ENCODE measurements at places on chromosomes 1 and 21.

DNA sequence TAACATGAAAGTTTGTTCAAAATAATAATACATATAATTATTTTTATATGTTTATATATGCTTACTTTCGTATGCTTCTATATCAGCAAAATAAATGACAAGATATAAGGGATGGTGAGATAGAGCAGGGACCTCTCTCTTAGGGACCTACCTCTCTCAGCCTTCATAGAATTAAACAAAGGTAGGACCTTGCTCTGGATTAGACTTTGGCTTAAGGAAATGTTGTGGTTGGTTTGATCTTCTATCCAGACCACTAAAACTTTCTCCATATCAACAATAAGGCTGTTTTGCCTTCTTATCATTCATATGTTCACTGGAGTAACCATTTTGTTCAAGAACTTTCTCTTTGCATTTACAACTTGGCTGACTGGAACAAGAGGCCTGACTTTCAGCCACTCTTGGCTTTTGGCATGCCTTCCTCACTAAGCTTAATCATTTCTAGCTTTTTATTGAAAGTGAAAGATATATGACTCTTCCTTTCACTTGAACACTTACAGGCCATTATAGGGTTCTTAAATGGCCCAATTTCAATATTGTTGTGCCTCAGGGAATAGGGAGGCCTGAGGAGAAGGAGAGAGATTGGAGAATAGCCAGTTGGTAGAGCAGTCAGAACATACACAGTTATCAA is 14.4 kb downstream of the FRRS1 start:
- no peak for DNase-seq

DNA sequence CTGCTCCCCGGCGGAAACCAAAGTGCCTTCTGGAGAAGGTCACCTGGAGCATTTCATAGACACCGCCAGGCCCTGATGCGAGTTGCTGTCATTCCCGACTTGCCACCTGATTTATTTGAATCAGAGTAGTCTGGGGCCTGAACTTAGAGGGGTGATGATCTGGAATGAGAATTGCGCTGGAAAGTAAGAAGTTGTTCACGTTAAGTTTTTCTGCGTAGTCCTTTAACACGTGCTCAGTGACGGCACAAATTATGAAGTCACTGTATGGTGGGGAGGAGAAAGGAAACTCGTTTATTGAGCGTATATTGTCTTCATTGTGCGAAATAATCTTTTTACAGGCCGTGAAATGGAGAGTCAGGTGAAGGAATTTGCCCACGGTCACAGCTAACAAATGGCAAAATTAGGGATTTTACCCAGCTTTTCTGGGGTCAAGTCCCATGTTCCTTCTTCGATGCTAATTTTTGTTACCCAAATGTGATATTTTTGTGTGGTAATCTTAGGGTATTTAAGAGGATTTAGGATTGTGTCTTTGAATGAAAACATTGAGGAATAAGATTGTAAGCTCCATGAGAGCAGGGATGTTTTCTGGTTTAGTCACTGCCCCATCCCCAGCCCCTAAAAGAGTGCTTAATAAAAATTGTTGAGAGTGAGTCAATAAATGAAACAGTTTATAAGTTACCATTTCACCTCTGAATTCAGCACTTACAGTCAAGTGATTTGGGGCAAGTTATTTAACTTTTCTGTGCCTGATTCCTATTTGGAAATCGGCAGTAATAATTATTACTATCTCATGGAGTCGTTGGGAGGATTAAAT is 46.4 kb upstream of the NBL1 start:
- no peak for DNase-seq

DNA sequence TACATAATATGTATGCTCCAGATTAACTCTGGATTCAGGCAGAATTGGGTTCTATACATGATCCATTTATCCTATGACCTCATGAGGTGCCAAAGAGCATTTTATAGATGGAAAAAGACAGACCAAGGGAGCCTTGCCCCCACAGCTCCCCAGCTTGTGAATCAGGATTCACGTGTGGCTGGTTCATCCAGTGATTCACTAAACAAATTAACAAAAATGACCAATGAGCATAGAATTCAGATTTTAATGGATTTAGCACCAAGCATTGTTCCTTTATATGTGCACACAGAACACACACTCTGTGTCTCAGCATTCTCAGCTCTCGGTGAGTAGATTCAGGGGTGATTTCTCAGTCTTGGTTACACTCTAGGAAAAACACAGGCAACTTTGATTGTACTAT is 51.7 kb upstream of the BARHL2 start:
- no peak for DNase-seq

GRCh38 chr1:243213045-243213787 is 41.9 kb downstream of the CEP170 start:
- no peak for DNase-seq

- DNase-seq: peak; percentile 51
These were observed 584 bp downstream of the TINAGL1 start for GRCh38 chr1:31576743-31577455.

Measured in sciatic nerve (tissue), 2 donors.